ENCODE measurements at places on chromosomes 4 and X.

DNA sequence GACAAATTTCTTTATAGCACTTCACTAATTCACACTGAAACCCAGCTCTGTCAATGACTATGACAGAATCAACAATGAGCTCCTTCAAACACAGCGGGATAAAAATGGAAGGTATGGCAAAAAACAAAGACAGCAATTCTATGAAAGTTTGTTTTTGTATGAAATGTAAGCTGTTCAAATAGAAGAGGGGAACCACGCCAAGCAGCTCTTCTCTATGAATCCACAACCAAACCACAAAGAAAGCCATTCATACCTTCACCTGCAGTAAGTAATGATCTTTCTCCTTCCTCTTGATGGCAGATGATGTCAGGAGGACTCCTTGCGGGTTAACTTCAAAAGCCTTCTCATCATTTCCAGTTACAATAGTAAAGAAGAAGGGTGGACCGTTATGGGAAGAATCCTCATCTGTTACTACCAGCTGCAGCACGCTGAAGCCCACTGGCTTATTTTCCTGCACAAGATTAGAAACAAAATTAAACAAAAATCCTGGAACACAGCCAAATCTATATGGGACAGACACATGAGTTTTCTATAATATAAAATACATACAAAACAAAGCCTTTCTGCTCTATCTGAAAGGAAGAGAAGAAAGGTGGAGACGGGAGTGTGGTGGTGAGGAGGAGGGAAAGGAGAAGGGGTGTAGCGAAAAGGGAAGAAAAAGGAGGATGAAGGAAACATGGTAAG lies 48.9 kb upstream of the MTNR1A start:
- DNase-seq = no peak

GRCh38 chrX:1027133-1027532 lies 185.3 kb downstream of the CRLF2 start:
- DNase-seq = no peak

- no peak for DNase-seq
These were observed 451.1 kb downstream of the RPA4 start for GRCh38 chrX:97334850-97335249.

DNA sequence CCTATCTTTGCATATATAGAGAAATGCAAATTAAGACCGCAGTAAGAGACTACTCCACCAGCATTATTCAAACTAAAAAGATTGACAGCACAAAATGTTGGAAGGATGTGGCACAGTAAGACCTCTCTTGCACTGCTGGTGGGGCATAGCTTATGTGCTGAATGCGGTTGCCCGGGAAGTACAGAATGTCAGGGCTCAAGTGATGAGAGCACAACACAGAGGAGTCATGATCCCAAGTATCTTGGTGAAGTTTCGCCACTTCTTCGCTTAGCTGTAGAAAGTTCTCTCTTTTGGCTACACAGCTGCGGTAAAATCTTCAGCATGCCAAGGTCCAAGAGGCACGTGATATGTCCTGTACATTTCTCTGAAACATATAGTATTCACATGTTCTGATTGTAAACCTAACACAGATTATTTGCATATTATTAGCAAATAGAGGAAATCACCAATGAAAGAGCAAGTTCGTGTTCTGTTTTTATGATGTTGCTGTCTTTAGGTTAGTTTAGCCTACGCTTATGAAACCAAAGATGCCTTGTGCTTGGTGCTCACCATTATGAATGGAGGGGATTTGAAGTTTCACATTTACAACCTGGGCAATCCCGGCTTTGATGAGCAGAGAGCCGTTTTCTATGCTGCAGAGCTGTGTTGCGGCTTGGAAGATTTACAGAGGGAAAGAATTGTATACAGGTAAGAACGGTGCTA lies 55.0 kb downstream of the HTT-AS start:
- DNase-seq = no peak

DNA sequence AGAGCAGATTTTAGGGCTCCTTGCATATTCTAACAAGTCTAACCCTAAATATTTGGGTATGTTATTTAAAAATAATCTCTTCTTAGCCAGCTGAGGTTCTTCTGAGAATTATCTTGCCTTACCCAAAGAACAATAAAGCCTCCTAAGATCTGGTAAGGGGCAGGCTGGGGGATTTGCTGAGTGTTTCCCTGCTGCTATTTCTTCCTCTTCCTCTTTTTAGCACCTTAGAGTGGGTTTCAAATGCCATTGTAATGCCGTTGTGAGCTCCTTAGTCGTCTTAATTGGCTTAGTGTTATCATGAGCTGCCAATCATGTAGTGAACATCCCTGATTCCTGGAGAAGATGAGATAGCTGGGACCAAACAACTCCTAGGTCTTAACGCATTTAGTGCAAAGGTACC lies 15.4 kb downstream of the STOX2 start:
- no peak for DNase-seq

- no peak for DNase-seq
These were observed 57.6 kb upstream of the PRKG2 start for GRCh38 chr4:81272671-81273070.

- DNase-seq = no peak
These were observed at the start of gene SORCS2 for GRCh38 chr4:7192252-7193029. SORCS2 (plus strand) TSS chr4:7192538.

DNA sequence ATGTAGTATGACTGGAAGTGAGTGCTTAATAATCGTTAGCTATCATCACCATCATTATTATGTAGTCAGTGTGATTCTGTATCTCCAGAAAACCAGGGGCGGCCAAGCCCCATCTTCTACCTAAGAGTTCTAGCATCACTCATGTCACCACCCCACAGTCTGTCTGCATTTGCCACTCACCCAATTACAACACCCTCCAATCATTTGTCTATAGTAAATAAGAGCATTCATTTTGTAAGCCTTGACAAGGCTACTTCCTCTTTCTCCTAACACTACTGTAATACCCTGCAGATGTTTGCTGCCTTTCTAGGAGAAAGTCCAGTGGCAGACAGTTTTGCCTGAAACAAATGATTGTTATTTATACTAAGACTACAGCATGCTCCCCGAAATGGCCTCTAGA lies 15.8 kb upstream of the IL21 start:
- DNase-seq = no peak

DNA sequence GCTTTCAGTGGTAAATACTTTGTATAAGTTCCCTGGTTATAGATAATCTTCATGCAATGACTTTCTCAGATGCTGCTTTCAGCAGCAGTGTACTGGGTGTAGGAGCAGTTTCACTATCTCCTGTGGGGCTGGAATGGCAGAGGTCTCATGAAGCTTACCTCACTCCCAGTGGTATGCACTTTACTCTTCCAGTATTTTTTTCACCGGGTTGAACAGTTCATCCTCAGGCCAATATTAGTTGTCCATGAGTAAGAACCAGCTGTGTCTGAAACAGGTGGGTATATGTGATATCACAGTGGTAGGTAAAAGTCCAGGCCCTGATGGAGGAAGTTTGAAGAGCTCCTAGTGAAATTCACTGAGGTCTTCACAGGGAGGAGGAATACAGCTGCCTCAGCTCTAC lies 351.5 kb upstream of the EMCN start:
- no peak for DNase-seq

DNA sequence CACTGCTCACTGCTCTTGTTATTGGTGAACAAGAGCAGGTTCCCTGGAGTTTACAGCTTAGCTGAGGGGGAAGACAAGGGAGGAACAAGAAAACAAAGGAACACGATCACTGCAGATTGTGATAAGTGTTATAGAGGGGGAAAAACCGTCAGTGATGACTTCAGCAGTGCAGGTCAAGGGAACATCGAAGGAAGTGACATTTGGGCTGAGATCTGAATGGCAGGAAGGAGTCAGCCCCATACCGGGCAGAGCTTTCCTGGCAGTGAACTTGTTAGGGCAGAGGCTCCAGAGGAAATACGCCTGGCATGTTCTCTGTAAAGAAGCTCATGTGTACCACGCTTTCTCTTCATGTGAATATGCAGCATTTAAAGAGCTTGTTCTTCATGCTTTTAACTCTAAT lies 78.1 kb downstream of the LDB2 start:
- no peak for DNase-seq

- DNase-seq = no peak
These were observed 28.2 kb downstream of the RAP1GDS1 start for GRCh38 chr4:98289375-98289774.

DNA sequence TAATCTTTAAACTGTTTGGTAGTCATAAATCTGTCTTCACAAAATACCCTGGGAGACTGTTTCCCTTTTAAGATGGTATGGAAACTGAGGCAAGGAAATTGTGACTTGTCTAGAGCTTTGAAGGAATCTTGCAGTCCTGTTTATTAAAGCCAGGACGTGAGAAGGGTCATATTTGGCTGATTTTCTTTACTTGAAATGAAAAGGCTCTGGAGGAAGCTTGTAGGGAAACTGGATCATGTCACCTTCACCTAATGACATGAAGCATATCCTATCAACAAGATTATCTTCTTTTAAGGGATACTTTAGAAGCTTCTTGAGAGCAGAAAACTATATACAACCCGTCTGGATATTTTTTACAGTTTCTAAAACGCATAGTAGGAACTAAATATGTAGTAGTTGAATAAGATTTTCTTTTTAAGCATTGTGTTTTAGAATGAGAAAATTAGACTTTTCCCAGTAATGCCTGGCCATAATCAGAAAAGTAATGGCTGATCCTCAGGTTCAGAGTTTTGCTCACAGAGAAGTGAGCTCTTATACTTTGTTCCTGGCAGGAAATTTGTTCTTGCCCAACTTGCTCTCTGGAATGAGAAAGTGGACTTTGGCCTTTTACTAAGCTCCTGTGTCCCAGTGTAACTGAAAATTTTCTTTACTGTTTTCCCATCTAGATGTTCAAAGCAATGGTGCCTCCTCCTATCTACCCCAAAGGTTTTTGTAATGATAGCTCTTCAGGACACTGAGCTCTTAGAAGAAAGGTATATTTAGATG lies 136.8 kb upstream of the AFF2 start:
- DNase-seq = no peak

DNA sequence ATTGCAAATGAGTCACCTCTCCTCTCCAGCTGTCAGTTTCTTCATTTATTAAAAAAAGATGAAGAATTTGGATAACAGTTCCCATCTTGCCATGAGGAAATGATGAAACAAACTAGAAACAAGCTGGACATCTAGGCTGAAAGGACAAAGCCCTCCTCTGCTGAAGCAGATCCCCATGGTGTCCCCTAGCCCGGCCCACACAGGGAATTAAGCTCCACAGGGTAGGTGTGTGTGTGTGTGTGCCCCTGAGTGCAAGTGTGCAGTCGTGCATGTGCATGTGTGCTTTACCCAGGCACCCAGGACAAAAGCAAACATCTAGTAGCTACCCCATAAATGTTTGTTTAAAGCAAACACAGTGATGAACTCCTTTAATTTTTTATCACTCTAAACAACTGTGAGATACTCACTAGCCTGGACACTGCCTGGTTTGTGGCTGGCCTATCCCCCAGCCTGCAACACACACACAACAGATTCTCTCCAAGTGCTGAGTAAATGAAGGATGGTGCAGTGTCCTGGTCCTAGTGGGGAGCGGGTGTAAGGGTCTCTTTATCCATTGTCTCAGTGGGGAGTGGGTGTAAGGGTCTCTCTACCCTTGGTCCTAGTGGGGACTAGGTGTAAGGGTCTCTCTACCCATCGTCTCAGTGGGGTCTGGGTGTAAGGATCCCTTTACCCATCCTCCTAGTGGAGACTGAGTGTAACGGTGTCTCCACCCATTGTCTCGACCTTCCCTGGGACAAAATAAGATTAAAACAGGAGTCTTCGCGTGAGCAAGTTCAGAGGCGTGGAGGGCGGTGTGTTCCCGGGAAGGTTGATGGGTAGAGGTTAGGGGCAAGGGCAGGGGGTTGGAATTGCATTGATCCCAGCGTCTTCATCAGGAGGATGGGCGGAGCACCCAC lies 688 bp upstream of the EVC start:
- no peak for DNase-seq

GRCh38 chr4:82630079-82630478 lies 68.3 kb upstream of the TMEM150C start:
- DNase-seq = no peak

DNA sequence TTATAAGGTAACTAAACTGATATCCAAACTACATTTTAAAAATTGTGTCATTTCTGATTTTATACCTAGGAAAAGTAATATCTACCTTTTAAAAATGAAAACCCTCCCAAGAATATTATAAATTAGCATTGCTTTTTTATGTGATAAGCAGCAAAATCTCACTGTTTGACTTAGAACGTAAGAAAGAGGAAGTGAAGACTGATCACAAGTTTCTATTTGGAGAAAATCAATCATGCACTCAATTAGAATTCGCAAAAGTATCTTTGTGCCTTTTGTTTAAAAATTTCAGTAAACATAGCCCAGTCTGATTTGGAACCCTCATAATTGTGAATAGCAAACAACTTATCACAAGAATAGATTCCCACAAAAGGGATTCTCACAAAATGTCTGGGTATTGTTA lies 142.7 kb downstream of the TENM3 start:
- DNase-seq = no peak

DNA sequence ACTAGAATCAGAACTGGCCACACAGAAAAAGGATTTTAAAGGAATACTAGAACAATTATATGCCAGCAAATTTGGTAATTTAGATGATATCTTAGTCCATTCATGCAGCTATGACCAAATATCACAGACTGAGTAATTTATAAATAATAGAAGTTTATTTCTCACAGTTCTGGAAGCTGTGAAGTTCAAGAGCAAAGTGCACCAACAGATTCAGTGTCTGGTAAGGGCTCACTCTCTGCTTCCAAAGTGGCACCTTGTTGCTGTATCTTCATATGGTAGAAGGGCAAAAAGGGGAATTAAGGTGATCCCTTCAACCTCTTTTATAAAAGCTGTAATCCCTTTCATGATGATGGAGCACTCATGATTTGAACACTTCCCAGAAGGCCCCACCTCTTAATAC lies 20.3 kb downstream of the TNIP2 start:
- no peak for DNase-seq
